ENCODE measurements at places on chromosomes 4 and X. TPM values are rescaled to one million over a fixed set of nuclear protein-coding genes. Genes with fewer than 3 reads are reported as not detected.
A peak's percentile ranks its signal among the peaks of the same experiment; 100 is the strongest.

Gene ITIH6
- total RNA-seq, result not detected

DNA sequence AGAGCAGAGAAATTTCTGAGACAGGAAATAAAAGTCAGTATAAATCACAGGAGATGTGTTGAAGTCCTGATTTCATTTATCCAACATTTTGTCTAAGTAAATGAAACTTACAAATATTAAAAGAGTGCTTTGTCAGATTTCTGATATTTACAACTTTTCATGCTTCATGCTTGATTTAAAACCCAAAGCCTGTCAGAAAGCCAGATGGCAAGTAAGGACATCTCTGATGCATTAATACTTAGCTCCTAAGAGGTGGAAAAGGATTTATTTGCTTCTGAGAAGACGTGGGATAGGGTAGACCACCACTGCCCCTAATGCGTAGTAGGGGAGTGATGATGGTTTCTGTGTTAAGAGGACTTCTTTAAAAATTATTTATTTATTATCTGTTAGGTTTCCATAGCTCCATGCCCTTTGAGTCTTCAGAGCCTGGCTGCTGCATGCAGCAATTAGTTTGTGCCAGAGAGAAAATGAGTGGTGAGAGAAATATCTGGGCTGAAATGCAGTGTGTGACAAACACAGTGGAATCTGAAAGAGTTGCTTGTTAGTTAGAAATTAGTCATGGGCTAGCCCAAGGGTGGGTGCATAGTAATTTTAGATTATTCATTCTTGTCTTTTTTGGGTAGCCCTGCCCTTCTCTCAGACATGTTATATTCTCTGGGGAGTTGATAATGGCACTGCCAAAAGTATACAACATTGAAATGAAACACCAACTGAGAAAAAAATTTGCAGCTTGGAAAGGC lies 333.8 kb downstream of the C4orf33 start:
- H3K36me3 ChIP-seq, result no peaks in the 10 kb centered on the region
- H3K27me3 ChIP-seq, result no peaks in the 10 kb centered on the region
- H3K4me1 ChIP-seq, result no peaks in the 10 kb centered on the region
- no peak overlapping the region for H3K27ac ChIP-seq
- H3K4me3 ChIP-seq, result no peak overlapping the region
- DNase-seq, result no peak

Gene OPRPN
- not detected for total RNA-seq

Gene SPON2
- total RNA-seq, result 21.6 TPM

- DNase-seq, result no peak
- no peak overlapping the region for H3K27ac ChIP-seq
- no peak overlapping the region for H3K4me3 ChIP-seq
- no peaks in the 10 kb centered on the region for H3K36me3 ChIP-seq
Observed at GRCh38 chr4:181688432-181688831, 554.8 kb upstream of the TENM3 start.

DNA sequence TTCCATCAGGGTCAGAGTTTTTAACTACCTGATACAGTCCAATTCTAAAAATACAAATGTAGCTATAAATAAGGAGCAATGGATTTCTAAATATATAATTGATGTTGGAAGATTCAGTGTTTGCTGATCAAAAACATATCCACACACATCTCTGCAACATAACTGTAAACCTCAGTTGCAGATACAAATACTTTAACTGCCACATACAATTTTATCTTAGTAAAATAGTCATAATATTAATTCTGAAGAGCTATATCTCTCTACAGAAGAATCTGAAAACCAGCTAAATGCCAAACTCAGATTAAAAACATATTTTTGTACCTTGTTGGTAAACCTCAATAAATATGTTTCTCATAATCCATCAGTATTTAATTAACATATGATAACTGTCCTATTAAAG lies 674.3 kb upstream of the INTU start:
- H3K36me3 ChIP-seq, result no peaks in the 10 kb centered on the region
- H3K4me3 ChIP-seq, result no peak overlapping the region
- H3K27ac ChIP-seq, result no peak overlapping the region
- DNase-seq, result no peak

- H3K27ac ChIP-seq, result no peak overlapping the region
- H3K27me3 ChIP-seq, result no peaks in the 10 kb centered on the region
- H3K4me3 ChIP-seq, result no peak overlapping the region
- peaks cover 59% of the 10 kb centered on the region for H3K36me3 ChIP-seq
- H3K4me1 ChIP-seq, result peaks cover 57% of the 10 kb centered on the region
Observed at GRCh38 chr4:108068442-108068841, 78.8 kb downstream of the HADH start.

Gene RAB41
- not detected for total RNA-seq

Gene ENOX2
- 13.9 TPM for total RNA-seq

DNA sequence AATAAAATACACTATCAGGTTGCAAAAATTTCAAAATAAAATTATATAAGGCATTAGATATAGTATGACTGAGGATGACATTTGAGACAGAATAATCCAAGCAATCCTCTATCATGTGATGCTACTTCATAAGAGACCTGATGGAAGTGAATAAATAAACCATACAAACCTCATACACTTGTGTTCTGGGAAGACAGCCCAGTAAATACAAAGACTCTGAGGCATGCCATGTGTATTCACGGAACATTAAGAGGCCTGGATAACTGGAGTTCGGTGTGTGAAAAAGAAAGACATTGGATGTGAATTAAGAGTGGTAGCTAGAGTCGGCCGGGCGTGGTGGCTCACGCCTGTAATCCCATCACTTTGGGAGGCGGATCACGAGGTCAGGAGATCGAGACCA lies 364.2 kb downstream of the ADAM29 start:
- no peaks in the 10 kb centered on the region for H3K4me1 ChIP-seq
- H3K4me3 ChIP-seq, result no peak overlapping the region
- DNase-seq, result no peak
- H3K36me3 ChIP-seq, result no peaks in the 10 kb centered on the region
- no peaks in the 10 kb centered on the region for H3K27me3 ChIP-seq
- no peak overlapping the region for H3K27ac ChIP-seq

Gene KIAA1210
- total RNA-seq, result not detected

DNA sequence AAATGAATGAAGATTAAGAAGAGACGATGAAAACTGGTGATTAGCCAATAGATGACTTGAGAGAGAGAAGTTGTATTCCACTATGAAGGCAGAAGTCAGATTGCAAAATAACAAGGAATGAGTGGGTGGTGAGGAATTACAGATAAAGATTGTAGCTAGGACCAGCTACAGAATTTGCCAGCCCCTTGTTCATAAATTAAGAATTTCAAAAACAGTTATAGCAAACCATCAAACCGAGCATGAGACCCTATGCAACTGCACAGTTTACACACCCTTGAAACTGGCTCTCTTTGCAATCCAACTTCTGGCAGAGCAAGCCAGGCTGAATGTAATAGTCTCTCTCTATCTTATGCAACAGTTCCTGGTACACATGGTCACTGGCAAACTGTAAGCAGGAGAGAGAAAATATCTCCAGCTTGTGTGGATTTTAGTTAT lies 35.2 kb downstream of the STAP1 start:
- peaks cover 3% of the 10 kb centered on the region for H3K4me1 ChIP-seq
- DNase-seq, result no peak
- no peak overlapping the region for H3K4me3 ChIP-seq
- H3K27ac ChIP-seq, result no peak overlapping the region

DNA sequence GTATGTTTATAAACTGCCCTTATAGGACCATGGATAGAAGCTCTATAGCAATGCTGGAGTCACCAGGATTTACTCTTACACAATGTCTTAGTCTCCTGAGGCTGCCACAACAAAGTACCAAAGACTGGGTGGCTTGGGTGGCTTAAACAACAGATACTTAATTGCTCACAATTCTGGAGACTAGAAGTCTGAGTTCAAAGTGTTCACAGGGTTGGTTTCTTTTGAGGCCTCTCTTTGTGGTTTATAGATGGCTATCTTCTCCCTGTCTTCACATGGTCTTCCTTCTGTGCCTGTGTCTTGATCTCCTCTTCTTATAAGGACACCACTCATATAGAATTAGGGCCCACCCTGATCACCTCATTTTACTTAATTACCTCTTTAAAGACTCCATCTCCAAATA lies 2.0 kb upstream of the TRPC3 start:
- DNase-seq, result no peak
- H3K27me3 ChIP-seq, result peaks cover 55% of the 10 kb centered on the region
- H3K36me3 ChIP-seq, result no peaks in the 10 kb centered on the region
- H3K4me1 ChIP-seq, result peaks cover 14% of the 10 kb centered on the region
- H3K27ac ChIP-seq, result no peak overlapping the region

GRCh38 chrX:84441143-84441542 lies 61.1 kb downstream of the HDX start:
- H3K4me1 ChIP-seq, result no peaks in the 10 kb centered on the region
- H3K4me3 ChIP-seq, result no peak overlapping the region
- H3K27ac ChIP-seq, result no peak overlapping the region
- H3K27me3 ChIP-seq, result no peaks in the 10 kb centered on the region

GRCh38 chrX:11427453-11428071 lies 134.3 kb downstream of the AMELX start:
- H3K27me3 ChIP-seq, result peaks cover 16% of the 10 kb centered on the region
- no peak overlapping the region for H3K4me3 ChIP-seq
- H3K4me1 ChIP-seq, result no peaks in the 10 kb centered on the region
- H3K36me3 ChIP-seq, result no peaks in the 10 kb centered on the region
- H3K27ac ChIP-seq, result no peak overlapping the region
- DNase-seq, result no peak

- H3K27me3 ChIP-seq, result no peaks in the 10 kb centered on the region
- no peak overlapping the region for H3K4me3 ChIP-seq
- H3K27ac ChIP-seq, result peak overlapping the region; percentile 9
Observed at GRCh38 chr4:145171911-145172310, 8.5 kb downstream of the OTUD4 start.

DNA sequence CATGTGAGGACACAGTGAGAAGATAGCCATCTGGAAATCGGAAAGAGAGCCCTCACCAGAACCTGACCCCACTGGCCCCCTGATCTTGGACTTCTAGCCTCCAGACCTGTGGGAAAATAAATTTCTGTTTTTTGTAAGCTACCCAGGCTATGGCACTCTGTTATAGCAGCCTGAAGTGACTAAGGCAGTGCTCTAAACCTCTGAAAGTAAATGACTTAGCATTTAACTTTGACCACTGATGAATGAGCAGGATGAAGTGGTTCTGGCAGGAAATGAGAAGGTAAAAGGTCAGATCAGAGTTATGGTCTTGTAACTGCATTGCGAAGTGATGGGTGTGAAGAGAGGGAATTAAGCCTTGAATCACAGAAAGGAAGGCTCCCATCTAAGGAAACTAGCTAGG lies 17.0 kb downstream of the GPAT3 start:
- peaks cover 24% of the 10 kb centered on the region for H3K4me1 ChIP-seq
- no peak overlapping the region for H3K27ac ChIP-seq
- DNase-seq, result no peak
- no peak overlapping the region for H3K4me3 ChIP-seq

DNA sequence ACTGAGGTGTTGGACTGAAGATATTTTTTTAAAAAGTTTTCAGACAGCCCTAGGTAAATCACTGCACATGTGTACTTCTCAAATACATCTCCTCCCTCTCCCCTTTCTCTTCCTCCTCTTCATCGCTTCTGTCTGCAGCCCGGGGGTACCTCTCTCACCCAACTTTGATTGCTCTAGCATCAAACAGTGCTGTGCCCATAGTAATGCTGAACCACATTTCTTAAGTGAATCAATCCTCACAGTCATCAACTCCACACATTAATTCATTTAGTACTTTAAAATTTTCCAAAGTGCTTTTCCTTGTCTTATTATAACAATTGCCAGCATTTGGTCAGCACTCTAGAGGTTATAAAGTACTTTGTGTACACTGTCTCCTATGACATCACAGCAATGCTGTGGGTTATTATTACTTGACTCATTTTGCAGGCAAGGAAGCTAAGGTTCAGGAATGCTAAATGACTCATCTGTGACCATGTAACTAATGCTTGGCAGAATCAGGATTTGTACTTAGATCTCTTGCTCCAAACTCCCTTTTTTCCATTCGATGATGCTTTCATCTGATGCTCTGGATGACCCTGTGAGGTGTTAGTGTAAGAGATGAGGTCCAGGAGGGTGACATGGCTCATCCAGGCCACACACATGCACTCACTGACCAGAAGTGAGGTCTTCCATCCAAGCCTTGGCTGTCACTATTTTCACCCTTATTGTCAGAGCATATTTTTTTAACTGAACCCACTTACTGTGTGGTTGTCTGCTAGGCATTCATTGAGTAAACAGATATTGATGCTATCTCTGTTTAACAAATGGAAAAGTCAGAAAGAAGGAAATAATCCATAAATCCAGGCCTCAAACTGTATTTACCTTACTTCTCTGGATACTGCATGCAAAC lies 58.8 kb downstream of the RHOH start:
- no peaks in the 10 kb centered on the region for H3K27me3 ChIP-seq
- DNase-seq, result no peak
- H3K27ac ChIP-seq, result peak overlapping the region; percentile 80
- H3K4me3 ChIP-seq, result peak overlapping the region; percentile 53
- peaks cover 4% of the 10 kb centered on the region for H3K36me3 ChIP-seq

Gene NDNF
- total RNA-seq, result not detected

DNA sequence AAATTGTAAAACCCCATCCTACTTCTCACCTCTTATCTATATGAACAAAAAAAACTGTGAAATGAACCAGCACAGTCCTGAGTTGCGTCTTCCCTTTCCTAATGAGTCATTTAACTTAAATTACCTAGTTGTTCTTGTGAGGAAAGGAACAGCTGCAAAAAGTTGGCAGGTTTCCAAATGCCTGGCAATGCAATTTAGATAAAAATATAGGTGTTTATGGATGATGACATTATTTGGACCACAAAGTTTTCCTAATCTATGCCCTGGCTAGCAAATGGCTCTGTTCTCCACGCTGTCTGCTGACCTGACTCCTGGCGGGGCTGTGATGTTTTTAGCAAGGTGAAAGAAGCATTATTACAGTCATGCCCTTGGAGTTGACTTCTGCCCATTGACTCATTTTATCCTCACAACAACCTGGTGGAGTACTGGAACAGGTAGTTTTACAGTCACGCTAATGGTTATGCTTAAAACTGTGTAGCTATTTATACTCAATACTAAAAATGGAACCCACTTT lies 29.8 kb upstream of the RELL1 start:
- H3K27ac ChIP-seq, result peak overlapping the region; percentile 8
- no peak overlapping the region for H3K4me3 ChIP-seq
- peaks cover 8% of the 10 kb centered on the region for H3K4me1 ChIP-seq
- no peaks in the 10 kb centered on the region for H3K36me3 ChIP-seq
- peak; percentile 61 for DNase-seq
- H3K27me3 ChIP-seq, result peaks cover 14% of the 10 kb centered on the region

Gene MYL5
- total RNA-seq, result 24.7 TPM

DNA sequence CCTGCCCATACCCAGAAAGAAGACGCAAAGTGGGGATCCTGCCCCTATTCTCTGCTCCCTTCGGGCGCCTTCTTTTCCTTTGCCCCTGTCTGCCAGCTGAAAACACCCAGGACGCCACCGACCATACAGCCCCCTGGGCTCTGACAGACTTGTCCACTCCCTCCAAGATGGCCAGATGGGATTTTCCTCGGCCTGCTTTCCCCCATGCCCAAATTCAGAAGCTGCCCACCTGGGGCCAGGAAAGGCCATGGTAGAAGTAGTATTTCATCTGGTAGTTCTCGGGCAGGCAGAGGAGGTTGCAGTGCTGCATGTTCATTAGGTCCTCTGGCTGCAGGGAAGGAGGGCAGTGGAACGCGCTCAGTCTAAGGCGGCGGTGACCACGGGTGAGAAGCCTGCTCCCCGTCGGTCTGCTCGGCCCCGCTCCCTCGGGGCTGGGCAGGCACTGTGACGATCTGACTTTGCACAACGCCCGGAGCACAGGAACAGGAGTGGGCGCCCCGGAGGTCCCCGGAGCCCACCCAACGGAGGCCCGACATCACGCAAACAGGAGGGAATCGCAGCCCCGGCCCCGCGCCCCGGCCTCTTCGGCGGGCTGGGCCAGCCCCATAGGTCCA lies 582 bp downstream of the NAA10 start:
- peak; percentile 65 for DNase-seq
- H3K4me1 ChIP-seq, result peaks cover 11% of the 10 kb centered on the region
- H3K36me3 ChIP-seq, result peaks cover 14% of the 10 kb centered on the region
- H3K27ac ChIP-seq, result peak overlapping the region; percentile 74
- H3K4me3 ChIP-seq, result peak overlapping the region; percentile 88

Gene CRMP1
- not detected for total RNA-seq

Measured in activated CD4-positive, alpha-beta T cell treated with anti-CD3 and anti-CD28 coated beads, Interleukin-2, amount 10 ng/mL, durations not matched to agents 24 days and 14 days (primary cell).